Neural crest cell (in vitro differentiated cells): ENCODE measurements at places on chromosomes 12 and 14. TPM values are rescaled to one million over a fixed set of nuclear protein-coding genes. Genes with fewer than 3 reads are reported as not detected.

- H3K27me3 ChIP-seq: peaks cover 55% of the 10 kb centered on the region
- H3K36me3 ChIP-seq: no peaks in the 10 kb centered on the region
- no peak overlapping the region for H3K4me3 ChIP-seq
These were observed 5.0 kb downstream of the MYO1A start for GRCh38 chr12:57044889-57045288.

The SLCO1B1 gene
- 0.21 TPM in 1 of 2 replicates, not detected in the other for total RNA-seq

DNA sequence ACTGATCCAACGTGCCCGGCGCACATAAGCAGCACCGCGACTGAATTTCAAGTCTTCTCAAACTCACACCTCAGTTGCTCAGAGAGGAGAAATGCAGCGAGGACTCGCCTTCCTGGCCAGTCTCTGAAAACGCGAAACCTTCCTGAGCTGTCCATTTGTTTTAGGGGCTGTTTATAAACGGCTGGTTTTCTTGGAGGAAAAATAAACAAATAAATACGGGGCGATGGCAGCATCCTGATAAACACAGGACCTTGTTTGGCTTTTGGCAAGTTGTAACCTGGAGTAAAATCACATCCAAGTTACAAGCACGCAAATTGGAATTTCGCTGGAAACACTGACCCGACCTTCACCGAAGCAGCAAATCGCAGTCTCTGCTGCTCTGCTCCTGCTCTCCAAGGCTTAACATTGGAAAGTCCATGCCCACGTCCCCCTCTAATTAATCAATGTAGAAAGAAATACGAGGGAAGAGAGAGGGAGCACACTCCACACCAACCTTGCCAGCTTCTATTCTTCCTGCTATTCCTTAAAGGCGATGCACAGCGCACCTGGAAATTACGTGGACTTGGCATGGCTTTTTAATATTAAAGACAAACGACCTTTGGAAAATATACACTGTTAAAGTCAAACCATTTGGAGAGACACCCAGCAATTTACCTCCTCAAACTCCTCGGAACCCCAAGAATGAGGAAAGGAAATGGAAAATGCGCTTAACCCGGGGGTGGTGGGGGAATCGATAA, 248.8 kb downstream of the APAF1 start:
- H3K36me3 ChIP-seq: no peaks in the 10 kb centered on the region
- peak overlapping the region; percentile 85 for H3K4me3 ChIP-seq
- peaks cover 16% of the 10 kb centered on the region for H3K4me1 ChIP-seq

GRCh38 chr12:55713721-55714120, 2.1 kb upstream of the BLOC1S1 start:
- no peak for DNase-seq
- peaks cover 40% of the 10 kb centered on the region for H3K4me1 ChIP-seq
- H3K4me3 ChIP-seq: peak overlapping the region; percentile 56
- peaks cover 56% of the 10 kb centered on the region for H3K27me3 ChIP-seq

DNA sequence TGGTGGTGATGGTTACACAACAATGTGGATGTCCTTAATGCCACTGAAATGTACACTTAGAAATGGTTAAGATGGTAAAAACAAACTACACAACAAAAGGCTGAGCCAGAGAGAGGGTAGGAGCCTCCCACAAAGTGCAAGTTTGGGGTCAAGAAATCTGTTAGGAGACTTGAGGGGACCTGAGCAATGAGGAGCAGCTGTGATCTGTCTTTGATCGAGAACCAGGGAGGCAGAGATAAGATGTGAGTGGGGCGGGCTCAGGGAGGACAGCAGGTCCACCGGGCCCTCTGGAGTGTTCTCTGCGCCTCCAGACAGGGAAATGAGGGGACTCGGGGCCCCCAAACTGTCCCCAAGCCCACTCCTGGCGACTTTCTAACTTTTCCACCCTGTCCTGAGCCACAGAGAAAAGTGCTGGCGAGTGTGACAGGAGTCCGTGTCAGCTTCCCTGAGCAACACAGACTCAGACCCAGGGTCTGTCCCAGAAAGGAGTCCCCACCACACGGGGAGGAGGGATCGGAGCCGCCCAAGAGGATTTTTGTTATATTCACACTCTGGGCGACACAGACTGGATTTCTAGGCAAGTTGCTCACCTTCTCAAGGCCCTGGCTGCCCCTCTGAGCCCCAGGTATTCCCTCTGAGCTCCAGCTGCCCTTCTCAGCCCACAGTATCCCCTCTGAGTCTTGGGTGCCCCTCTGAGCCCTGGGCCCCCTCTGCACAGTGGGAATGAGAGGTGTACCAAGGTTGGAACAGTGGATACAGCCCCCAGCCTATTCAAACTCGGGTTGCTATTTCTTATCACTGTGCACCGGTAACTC, 11.5 kb upstream of the SCARB1 start:
- H3K27ac ChIP-seq: no peak overlapping the region
- H3K4me3 ChIP-seq: no peak overlapping the region
- no peaks in the 10 kb centered on the region for H3K27me3 ChIP-seq
- H3K4me1 ChIP-seq: peaks cover 14% of the 10 kb centered on the region

DNA sequence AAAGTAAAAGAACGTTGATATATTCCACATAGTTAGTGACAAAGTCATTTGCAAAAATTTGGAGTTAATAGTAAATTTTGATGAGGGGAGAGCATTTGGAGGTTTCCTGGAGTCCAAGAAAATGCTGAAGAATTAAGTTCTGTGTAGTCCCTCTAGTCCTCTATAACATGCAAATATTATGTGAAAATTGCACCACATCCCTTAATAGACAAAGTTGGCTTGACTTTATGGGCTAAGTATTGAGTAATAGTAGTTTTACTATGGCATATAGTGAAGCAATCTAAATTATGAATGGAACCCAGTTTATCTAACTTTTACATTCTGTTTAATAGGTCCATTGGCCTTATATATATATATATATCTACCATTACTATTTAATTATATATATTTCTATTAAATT, 66.4 kb upstream of the DCN start:
- no peaks in the 10 kb centered on the region for H3K36me3 ChIP-seq
- no peak for DNase-seq
- no peaks in the 10 kb centered on the region for H3K27me3 ChIP-seq
- H3K4me1 ChIP-seq: no peaks in the 10 kb centered on the region

- H3K4me1 ChIP-seq: peaks cover 10% of the 10 kb centered on the region
- H3K27ac ChIP-seq: no peak overlapping the region
- DNase-seq: no peak
- no peaks in the 10 kb centered on the region for H3K27me3 ChIP-seq
- H3K36me3 ChIP-seq: peaks cover 13% of the 10 kb centered on the region
These were observed 168.2 kb downstream of the ACSS3 start for GRCh38 chr12:81245907-81246570.

GRCh38 chr14:52995998-52996397, 45.1 kb upstream of the FERMT2 start:
- no peaks in the 10 kb centered on the region for H3K4me1 ChIP-seq
- no peak overlapping the region for H3K27ac ChIP-seq
- H3K4me3 ChIP-seq: no peak overlapping the region
- no peaks in the 10 kb centered on the region for H3K27me3 ChIP-seq

GRCh38 chr14:103738701-103739451, 23.3 kb downstream of the ZFYVE21 start:
- H3K36me3 ChIP-seq: no peaks in the 10 kb centered on the region
- no peak for DNase-seq
- peaks cover 4% of the 10 kb centered on the region for H3K4me1 ChIP-seq

The CDK4 gene
- total RNA-seq: 332 and 333 TPM in 2 replicates

The ACSM4 gene
- not detected in 2 replicates for total RNA-seq

The LUM gene
- total RNA-seq: 30.2 and 33.9 TPM in 2 replicates

The CYP27B1 gene
- total RNA-seq: 3.2 and 4.2 TPM in 2 replicates

DNA sequence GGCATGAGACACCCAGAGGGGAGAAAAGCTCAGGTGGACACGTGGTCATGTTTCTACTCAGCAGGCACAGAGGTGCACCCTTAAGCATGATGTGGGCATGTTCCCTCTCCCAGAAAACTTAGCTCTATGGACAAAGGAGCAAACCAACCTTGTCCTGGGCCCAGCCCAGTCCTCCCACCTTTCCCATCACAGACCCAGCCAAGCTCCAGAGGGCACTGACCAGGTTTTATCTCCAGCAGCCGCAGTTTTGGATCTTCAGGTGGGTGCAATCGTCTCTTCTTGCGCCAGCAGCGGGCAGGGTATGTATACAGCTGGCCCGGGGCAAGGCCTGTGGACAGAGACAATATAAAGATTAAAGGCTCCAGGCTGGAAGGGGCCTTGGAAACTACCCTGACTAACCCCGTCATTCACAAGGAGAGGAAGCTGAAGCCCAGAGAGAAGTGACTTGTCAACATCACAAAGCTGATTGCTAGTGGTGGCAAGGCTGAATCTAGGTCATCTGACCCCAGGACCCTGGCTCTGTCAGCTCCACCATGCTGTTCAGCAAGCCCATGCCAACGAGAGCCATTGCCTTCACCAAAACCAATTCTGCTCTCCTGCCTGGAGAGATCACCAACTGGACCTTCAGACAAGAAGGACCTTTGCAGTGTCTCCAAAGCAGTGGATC, 140.7 kb downstream of the DPF3 start:
- no peaks in the 10 kb centered on the region for H3K27me3 ChIP-seq
- no peak overlapping the region for H3K4me3 ChIP-seq
- H3K36me3 ChIP-seq: peaks cover 2% of the 10 kb centered on the region
- H3K27ac ChIP-seq: no peak overlapping the region
- no peak for DNase-seq
- H3K4me1 ChIP-seq: no peaks in the 10 kb centered on the region

- H3K4me3 ChIP-seq: no peak overlapping the region
- no peaks in the 10 kb centered on the region for H3K27me3 ChIP-seq
These were observed 10.9 kb downstream of the TNS2 start for GRCh38 chr12:53060721-53061276.

GRCh38 chr12:53956251-53956887, 1.7 kb downstream of the HOXC12 start:
- DNase-seq: no peak
- peaks cover 99% of the 10 kb centered on the region for H3K27me3 ChIP-seq
- H3K27ac ChIP-seq: no peak overlapping the region
- no peaks in the 10 kb centered on the region for H3K4me1 ChIP-seq
- H3K36me3 ChIP-seq: no peaks in the 10 kb centered on the region
- no peak overlapping the region for H3K4me3 ChIP-seq

GRCh38 chr14:51726166-51726899, 74.6 kb downstream of the FRMD6 start:
- peak overlapping the region; percentile 10 for H3K27ac ChIP-seq
- no peaks in the 10 kb centered on the region for H3K27me3 ChIP-seq
- H3K4me3 ChIP-seq: no peak overlapping the region
- no peak for DNase-seq
- H3K36me3 ChIP-seq: peaks cover 19% of the 10 kb centered on the region
- peaks cover 9% of the 10 kb centered on the region for H3K4me1 ChIP-seq

- H3K4me1 ChIP-seq: no peaks in the 10 kb centered on the region
- no peak overlapping the region for H3K4me3 ChIP-seq
- no peaks in the 10 kb centered on the region for H3K36me3 ChIP-seq
- H3K27me3 ChIP-seq: no peaks in the 10 kb centered on the region
These were observed 79.1 kb upstream of the LMO3 start for GRCh38 chr12:16685107-16685506.

The MDP1 gene
- total RNA-seq: 19.0 and 25.9 TPM in 2 replicates

- peaks cover 12% of the 10 kb centered on the region for H3K27me3 ChIP-seq
- no peaks in the 10 kb centered on the region for H3K4me1 ChIP-seq
- H3K36me3 ChIP-seq: no peaks in the 10 kb centered on the region
- no peak overlapping the region for H3K27ac ChIP-seq
- DNase-seq: no peak
These were observed 90.8 kb upstream of the TMTC2 start for GRCh38 chr12:82595941-82596340.

GRCh38 chr12:71315328-71315985, 124.1 kb upstream of the LGR5 start:
- no peak overlapping the region for H3K4me3 ChIP-seq
- no peaks in the 10 kb centered on the region for H3K27me3 ChIP-seq
- peaks cover 13% of the 10 kb centered on the region for H3K4me1 ChIP-seq
- no peak overlapping the region for H3K27ac ChIP-seq
- no peak for DNase-seq
- H3K36me3 ChIP-seq: peaks cover 7% of the 10 kb centered on the region

The LTBR gene
- 1.6 and 1.7 TPM in 2 replicates for total RNA-seq

DNA sequence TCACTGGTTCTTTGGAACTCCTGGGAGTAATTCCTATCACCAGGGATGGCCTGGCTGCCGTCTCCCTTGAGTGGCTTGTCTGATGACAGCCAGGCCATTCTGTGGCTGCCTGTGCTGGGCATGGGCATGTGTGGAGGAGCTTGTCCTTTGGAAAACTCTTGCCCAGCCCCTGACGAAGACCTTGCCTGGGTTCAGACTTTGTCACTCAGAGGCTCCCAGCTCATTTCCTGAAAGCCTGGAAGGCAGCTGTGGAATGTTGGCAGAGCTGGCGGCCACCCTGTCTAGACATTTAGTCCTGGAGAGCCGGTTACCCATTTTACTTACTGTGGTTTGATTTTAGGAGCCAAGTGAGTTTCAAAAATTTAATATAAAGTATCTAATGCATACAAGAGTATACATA, 34.0 kb downstream of the TUNAR start:
- H3K4me1 ChIP-seq: no peaks in the 10 kb centered on the region
- no peaks in the 10 kb centered on the region for H3K27me3 ChIP-seq
- no peak for DNase-seq
- H3K27ac ChIP-seq: no peak overlapping the region

The PGAM5 gene
- total RNA-seq: 61.5 and 61.8 TPM in 2 replicates

- H3K27ac ChIP-seq: no peak overlapping the region
- peaks cover 3% of the 10 kb centered on the region for H3K27me3 ChIP-seq
- no peaks in the 10 kb centered on the region for H3K36me3 ChIP-seq
- H3K4me3 ChIP-seq: no peak overlapping the region
These were observed 160.3 kb downstream of the ALX1 start for GRCh38 chr12:85440271-85440670.

DNA sequence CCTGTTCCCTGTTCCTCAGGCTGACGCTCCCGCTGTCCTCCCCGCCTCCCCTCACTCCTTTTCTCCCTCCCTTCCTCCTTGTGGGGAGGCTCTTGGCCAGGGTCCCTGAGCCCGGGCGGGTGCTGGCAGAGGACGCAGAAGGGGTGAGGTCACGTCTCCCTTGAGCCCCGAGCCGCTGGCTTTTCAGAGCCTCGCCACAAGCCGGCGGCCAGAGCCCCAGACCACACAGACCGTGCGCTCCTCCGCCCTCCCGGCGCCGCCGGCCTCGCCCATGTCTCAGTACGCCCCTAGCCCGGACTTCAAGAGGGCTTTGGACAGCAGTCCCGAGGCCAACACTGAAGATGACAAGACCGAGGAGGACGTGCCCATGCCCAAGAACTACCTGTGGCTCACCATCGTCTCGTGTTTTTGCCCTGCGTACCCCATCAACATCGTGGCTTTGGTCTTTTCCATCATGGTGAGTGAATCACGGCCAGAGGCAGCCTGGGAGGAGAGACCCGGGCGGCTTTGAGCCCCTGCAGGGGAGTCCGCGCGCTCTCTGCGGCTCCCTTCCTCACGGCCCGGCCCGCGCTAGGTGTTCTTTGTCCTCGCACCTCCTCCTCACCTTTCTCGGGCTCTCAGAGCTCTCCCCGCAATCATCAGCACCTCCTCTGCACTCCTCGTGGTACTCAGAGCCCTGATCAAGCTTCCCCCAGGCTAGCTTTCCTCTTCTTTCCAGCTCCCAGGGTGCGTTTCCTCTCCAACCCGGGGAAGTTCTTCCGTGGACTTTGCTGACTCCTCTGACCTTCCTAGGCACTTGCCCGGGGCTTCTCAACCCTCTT, at the start of gene TMEM233:
Gene TMEM233, plus strand, starts transcription at position 197 of the 821 bp plus-strand sequence. Its CDS starts 75 bp downstream, at position 272.
- peaks cover 99% of the 10 kb centered on the region for H3K27me3 ChIP-seq
- no peak within 1 kb of the TSS for H3K27ac ChIP-seq
- H3K4me3 ChIP-seq: peak within 1 kb of the TSS; percentile 60
- peaks cover 3% of the 10 kb centered on the region for H3K36me3 ChIP-seq

The SMOC1 gene
- total RNA-seq: 189 and 203 TPM in 2 replicates
